ENCODE measurements at places on chromosomes 1 and 21.

GRCh38 chr1:206502403-206502802 lies 4.9 kb upstream of the RASSF5 start:
- DNase-seq: no peak

DNA sequence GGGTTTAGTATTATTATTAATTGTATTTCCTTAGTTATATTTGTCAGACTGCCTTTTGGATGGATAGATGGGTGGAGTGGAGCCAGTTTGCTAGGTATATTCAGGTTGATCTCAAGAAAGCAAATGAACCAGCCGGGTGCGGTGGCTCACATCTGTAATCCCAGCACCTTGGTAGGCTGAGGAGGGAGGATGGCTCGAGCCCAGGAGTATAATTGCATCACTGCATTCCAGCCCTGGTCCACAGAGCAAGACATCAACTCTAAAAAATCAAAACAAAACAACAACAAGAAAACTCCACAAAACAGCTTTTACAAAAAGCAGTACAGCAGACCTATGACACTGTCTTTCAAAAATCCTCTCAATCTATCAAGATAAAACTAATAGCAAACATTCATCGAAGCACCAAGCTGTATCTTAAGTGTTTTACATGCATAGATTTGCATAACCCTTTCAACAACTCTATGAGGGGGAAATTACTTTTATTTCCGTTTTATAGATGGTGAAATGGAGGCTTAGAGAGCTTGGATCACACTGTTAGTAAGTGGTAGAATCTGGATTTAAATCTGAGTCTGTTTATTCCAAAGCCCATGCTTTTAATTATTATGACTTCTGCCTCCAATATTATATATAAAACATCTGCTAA lies 25.5 kb downstream of the KMO start:
- no peak for DNase-seq

DNA sequence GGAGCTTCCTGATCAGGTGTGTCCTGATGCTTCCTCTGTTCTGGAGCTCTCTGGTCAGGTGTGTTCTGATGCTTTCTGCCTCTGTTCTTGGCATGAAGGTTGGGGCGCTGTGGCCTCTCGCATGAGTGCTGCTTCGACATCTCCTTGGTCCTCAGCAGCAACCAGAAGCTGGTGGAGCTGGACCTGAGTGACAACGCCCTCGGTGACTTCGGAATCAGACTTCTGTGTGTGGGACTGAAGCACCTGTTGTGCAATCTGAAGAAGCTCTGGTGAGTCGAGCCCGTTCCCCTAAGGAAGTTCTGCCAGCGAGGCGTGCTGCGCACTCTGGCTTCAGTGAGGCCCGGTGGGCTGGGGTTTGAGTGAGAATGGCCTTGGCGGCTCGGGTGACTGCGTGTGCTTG lies 18.0 kb downstream of the NLRP3 start:
- no peak for DNase-seq

DNA sequence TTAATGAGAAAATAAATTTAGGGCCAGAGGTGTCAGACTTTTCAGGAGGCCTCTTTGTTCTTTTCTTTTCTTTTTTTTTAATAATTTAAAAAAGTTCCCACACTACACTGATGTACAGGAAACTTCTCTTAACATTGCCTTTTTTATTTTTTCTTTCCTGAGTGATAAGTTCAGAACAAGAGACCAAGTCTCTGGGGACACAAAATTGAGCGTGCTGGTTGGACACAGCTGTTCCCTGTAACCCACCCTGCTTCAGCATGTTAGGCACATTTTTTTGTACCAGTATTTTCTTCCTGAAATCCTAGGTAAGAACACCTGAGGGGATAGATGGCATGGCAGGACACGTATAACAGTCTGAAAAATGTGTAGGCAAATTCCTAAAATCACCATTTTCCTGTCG lies 50.1 kb downstream of the PBX1 start:
- no peak for DNase-seq

- DNase-seq: no peak
Measured at GRCh38 chr1:206834711-206835110, 30.7 kb upstream of the IL20 start.

DNA sequence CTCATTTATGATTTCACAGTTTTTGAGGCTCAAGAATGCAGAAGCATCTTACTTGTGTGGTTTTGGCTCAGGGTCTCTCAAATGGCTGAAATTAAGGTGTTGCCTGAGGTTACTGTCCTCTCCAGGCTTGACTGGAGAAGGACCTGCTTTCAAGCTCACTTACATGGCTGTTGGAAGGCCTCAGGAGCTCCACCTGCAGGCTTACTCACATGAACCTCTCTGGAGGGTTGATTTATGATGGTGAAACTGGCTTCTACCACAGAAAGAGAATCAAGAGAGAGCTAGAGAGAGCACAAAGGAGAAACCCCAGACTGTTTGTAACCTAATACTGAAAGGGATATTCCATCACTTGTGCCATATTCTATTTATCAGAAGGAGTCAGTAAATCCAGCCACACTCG lies 6.2 kb upstream of the KCNK2 start:
- DNase-seq: peak; percentile 1

DNA sequence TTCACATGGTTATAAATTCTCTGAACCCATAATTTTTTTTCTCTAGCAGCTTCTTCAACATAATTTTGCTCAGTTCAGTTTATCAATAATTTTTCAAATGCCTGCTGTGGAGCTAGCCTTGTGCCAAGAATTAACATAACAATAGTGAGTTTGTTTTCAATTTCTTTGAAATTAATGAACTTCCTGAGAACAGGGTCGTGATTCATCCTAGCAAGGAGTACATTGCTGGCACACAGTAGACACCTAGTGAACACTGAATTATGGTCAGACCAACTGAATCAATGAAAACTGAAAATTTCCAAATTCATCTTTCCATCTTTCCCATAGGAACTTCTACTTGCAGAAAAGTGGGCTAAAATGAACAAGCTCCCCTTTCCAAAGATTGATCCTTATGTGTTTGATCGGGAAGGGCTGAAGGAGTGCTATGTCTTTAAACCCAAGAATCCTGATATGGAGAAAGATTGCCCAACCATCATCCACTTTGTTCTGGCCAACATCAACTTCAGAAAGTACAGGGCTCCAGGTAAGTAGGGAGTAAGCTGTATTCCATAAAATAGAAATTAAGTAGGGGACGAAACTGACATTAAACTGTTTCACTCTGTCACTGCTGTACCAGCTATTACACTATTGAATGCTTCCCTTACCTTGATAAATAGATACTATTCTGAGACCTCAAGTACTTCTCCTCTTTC lies 148.7 kb downstream of the PLA2G4A start:
- no peak for DNase-seq

- no peak for DNase-seq
Measured at GRCh38 chr1:27364696-27365371, 1.9 kb downstream of the MAP3K6 start.

- DNase-seq: peak; percentile 16
Measured at GRCh38 chr1:177817937-177818875, 151.7 kb downstream of the SEC16B start.

Data from OCI-LY7 (cell line).